ENCODE measurements at places on chromosomes 3 and 15. TPM values are rescaled to one million over a fixed set of nuclear protein-coding genes. Genes with fewer than 3 reads are reported as not detected.

- H3K4me3 ChIP-seq = no peak overlapping the region
- no peak for DNase-seq
- H3K27me3 ChIP-seq = peaks cover 3% of the 10 kb centered on the region
- H3K36me3 ChIP-seq = peaks cover 3% of the 10 kb centered on the region
- peaks cover 14% of the 10 kb centered on the region for H3K4me1 ChIP-seq
Observed at GRCh38 chr3:123658118-123658851, 73.4 kb upstream of the HACD2 start.

Gene PARP15
- 0.29 TPM for total RNA-seq

- H3K4me1 ChIP-seq = no peaks in the 10 kb centered on the region
- H3K4me3 ChIP-seq = no peak overlapping the region
- no peaks in the 10 kb centered on the region for H3K27me3 ChIP-seq
- H3K36me3 ChIP-seq = peaks cover 5% of the 10 kb centered on the region
- no peak overlapping the region for H3K27ac ChIP-seq
Observed at GRCh38 chr3:141625506-141625905, 112.6 kb upstream of the RNF7 start.

- H3K27me3 ChIP-seq = no peaks in the 10 kb centered on the region
- no peaks in the 10 kb centered on the region for H3K4me1 ChIP-seq
- peaks cover 25% of the 10 kb centered on the region for H3K36me3 ChIP-seq
- DNase-seq = no peak
- H3K27ac ChIP-seq = peak overlapping the region; percentile 65
- no peak overlapping the region for H3K4me3 ChIP-seq
Observed at GRCh38 chr3:52670621-52671521, 14.8 kb downstream of the PBRM1 start.

GRCh38 chr3:32449691-32450090 is 53.0 kb downstream of the CMTM6 start:
- no peak overlapping the region for H3K27ac ChIP-seq
- H3K4me3 ChIP-seq = no peak overlapping the region
- no peak for DNase-seq
- no peaks in the 10 kb centered on the region for H3K27me3 ChIP-seq
- peaks cover 22% of the 10 kb centered on the region for H3K4me1 ChIP-seq

Gene IL1RAP
- 8.2 TPM for total RNA-seq

Gene CTXND1
- 2.7 TPM for total RNA-seq

DNA sequence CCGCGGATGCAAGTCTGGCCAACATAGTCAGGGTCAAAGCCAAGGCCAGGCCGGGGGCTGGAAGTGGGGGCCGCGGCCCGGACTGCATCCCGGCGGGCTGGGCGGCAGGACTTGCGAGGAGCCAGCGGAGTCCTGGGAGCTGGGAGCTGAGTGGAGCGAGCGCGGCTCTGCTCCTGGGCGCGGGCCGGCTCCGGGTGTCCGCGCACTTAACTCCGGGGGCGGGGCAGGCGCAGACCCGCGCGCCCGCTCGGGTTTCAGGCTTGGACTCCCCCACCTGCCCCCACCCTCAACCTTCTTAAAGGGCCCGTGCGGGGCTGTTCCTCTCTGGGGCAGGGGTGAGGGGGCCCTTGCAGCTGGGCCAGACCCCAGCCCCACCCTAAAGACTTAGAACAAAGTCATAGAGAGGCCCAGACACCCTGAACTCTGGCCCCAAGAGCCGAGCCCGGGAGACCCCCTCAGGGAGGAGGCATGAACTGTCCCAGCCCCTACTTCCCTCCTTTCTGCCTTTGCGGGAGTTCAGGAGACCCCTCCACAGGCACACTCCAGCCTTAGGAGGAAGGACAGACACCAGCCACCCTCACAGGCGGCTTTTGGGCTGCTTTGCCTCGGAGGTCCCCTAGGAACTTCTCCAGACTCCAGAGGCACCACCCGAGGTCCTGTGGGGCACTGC is at the start of gene CSPG4:
Gene CSPG4 (minus strand): TSS at position 181 of the 670 bp plus-strand sequence. CDS start 93 bp downstream, at position 88.
- H3K27ac ChIP-seq = peak within 1 kb of the TSS; percentile 36
- peak; percentile 80 for DNase-seq
- peaks cover 6% of the 10 kb centered on the region for H3K27me3 ChIP-seq
- H3K4me1 ChIP-seq = peaks cover 4% of the 10 kb centered on the region
- peak within 1 kb of the TSS; percentile 75 for H3K4me3 ChIP-seq
- H3K36me3 ChIP-seq = no peaks in the 10 kb centered on the region

DNA sequence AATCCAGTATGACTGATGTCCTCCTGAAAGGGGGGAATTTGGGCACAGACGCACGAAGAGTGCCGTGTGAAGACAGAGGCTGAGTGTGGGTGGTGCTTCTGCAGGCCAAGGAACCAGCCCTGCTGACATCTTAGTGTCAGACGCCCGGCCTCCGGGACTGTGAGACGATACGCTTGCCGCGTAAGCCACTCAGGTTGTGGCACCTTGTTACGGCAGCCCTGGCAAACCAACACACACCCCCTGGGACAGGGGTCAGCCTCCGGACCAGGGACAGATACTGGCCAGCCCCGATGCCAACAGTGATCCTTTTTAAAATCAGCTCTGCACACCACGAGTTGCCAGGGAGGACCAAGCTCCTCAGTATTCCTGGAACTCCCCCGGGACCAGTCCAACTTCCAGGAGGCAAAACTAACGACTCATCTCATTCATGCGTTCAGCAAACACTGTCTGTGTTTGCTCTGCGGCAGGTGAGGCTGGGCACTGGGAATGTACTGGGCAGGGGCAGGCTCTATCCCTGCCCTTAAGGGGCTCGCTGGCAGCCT is 21.2 kb upstream of the PIGZ start:
- no peak overlapping the region for H3K4me3 ChIP-seq
- H3K27ac ChIP-seq = no peak overlapping the region
- H3K27me3 ChIP-seq = no peaks in the 10 kb centered on the region
- H3K4me1 ChIP-seq = no peaks in the 10 kb centered on the region

DNA sequence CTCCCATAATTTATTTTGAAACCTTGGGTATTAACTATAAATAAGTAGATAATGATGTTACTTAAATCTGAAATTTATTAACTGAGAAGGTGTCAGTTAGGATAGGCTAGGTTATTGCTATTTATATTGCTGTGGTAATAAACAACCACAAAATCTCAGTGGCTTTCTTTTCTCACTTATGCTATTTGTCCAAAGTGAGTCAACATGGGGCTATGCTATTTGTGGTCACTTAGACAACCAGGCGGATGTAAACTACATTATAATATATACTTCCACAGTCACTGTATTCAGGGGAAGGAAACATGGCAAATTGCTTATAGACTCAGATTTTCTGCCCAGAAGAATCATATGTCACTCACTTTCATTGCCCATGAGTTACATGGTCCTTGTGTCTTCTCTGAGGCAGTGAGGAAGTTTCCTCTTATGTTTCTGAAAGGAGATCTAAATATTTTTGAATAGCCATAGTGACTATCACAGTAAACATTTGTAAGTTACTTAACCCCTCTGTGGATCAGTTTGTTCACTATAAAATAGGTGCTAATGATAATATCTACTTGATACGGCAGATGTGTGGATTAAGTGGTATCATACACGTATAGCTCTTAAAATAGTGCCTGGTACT is 19.8 kb downstream of the HMG20A start:
- no peak overlapping the region for H3K4me3 ChIP-seq
- DNase-seq = no peak
- H3K27me3 ChIP-seq = no peaks in the 10 kb centered on the region
- H3K4me1 ChIP-seq = peaks cover 20% of the 10 kb centered on the region

DNA sequence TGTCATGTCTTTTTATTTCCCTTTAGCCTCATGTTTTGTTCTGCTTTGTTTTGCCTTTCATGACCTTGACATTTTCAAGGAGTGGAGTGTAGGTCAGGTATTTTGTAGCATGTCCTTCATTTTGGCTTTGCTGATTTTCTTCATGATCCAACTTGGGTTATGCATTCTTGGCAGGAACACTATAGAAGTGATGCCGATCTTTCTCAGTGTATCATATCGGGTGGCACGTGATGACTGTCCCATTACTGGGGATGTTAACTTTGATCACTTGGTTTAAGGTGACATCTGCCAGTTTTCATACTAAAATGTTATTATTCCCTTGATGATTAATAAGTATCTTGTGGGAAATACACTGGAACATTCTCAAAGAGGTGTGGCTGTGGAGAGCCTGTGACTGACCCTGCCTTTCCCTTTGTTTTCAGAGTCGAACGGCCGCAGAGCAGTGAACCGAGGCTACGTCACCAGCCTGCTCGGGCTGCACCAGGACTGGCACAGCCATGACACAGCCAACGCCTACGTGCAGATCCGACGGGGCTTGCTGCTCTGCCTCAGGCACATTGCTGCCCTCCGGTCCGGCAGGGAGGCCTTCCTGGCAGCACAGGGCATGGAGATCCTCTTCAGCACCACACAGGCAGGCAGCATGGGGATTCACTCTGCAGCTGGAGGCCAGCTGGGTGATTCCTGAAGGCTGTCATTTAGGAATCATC is 167.7 kb downstream of the AGBL1 start:
- H3K36me3 ChIP-seq = no peaks in the 10 kb centered on the region
- DNase-seq = no peak
- H3K4me3 ChIP-seq = no peak overlapping the region
- H3K4me1 ChIP-seq = no peaks in the 10 kb centered on the region
- H3K27ac ChIP-seq = no peak overlapping the region

Gene ANKDD1A
- total RNA-seq = 3.2 TPM

Gene CD96
- not detected for total RNA-seq

DNA sequence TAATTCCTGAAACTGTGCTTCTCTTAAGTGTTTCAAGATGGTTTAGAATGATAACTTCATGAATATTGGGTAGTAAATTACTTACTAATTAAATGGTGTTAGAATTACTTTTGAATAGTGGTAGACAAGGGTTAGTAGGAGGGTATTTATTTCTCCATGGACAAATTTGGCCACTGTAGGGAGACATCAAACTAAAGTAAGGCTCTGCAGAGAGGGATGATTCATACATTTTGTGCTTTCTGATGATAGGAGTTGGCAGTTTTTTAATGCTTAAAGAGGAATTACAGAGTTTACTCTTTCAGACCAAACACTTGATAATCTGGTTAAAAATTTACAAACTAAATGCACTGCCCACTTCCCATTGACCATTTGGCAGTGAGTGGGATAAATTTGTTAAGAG is 127.6 kb downstream of the NAALADL2 start:
- no peak for DNase-seq
- H3K36me3 ChIP-seq = no peaks in the 10 kb centered on the region
- no peaks in the 10 kb centered on the region for H3K27me3 ChIP-seq
- H3K4me3 ChIP-seq = no peak overlapping the region
- H3K27ac ChIP-seq = no peak overlapping the region

Gene GASK1A
- total RNA-seq = 0.36 TPM

GRCh38 chr15:71813723-71814470 is 3.5 kb downstream of the NR2E3 start:
- no peaks in the 10 kb centered on the region for H3K36me3 ChIP-seq
- no peak overlapping the region for H3K4me3 ChIP-seq
- no peaks in the 10 kb centered on the region for H3K27me3 ChIP-seq
- H3K27ac ChIP-seq = peak overlapping the region; percentile 6

Gene LXN
- 17.9 TPM for total RNA-seq

Gene ENTPD3
- 2.7 TPM for total RNA-seq

GRCh38 chr3:147391781-147392624 is 14.3 kb downstream of the ZIC4 start:
- H3K4me1 ChIP-seq = peaks cover 32% of the 10 kb centered on the region
- peak overlapping the region; percentile 89 for H3K4me3 ChIP-seq

GRCh38 chr15:64985366-64986033 is 4.2 kb downstream of the SPG21 start:
- H3K27ac ChIP-seq = peak overlapping the region; percentile 63
- peak overlapping the region; percentile 3 for H3K4me3 ChIP-seq
- no peaks in the 10 kb centered on the region for H3K27me3 ChIP-seq
- no peak for DNase-seq
- H3K36me3 ChIP-seq = peaks cover 11% of the 10 kb centered on the region

- no peak for DNase-seq
- H3K36me3 ChIP-seq = no peaks in the 10 kb centered on the region
- no peaks in the 10 kb centered on the region for H3K27me3 ChIP-seq
- H3K4me1 ChIP-seq = peaks cover 19% of the 10 kb centered on the region
Observed at GRCh38 chr3:197312431-197312830, 14.0 kb upstream of the DLG1 start.

DNA sequence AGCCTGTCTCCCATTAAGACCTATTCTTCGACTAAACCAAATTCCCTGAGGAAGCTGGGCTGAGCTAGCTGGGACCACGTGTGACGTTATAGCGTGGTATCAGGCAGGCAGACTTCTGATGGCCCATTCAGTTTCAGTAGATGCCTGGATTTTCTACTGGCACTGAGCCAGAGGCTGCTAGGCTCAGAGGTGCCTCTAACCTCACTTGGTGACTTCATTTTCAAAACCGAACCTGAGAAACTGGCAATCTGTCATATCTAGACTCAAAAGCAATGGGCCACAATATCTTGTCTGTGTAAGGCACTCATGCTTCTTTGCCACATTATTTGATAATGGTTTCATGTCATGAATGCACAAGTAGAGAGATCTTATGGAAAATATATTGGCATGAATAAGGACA is 352.1 kb upstream of the AZI2 start:
- no peaks in the 10 kb centered on the region for H3K4me1 ChIP-seq
- no peaks in the 10 kb centered on the region for H3K27me3 ChIP-seq
- no peak overlapping the region for H3K27ac ChIP-seq
- no peak for DNase-seq
- H3K4me3 ChIP-seq = no peak overlapping the region

Gene CNTN4
- 29.7 TPM for total RNA-seq

GRCh38 chr15:31437686-31438085 is 111.1 kb downstream of the KLF13 start:
- DNase-seq = no peak
- no peak overlapping the region for H3K27ac ChIP-seq
- no peak overlapping the region for H3K4me3 ChIP-seq
- peaks cover 20% of the 10 kb centered on the region for H3K27me3 ChIP-seq
- H3K4me1 ChIP-seq = peaks cover 10% of the 10 kb centered on the region
- no peaks in the 10 kb centered on the region for H3K36me3 ChIP-seq

- H3K27me3 ChIP-seq = no peaks in the 10 kb centered on the region
- DNase-seq = no peak
- no peak overlapping the region for H3K27ac ChIP-seq
- no peak overlapping the region for H3K4me3 ChIP-seq
- peaks cover 3% of the 10 kb centered on the region for H3K36me3 ChIP-seq
- peaks cover 35% of the 10 kb centered on the region for H3K4me1 ChIP-seq
Observed at GRCh38 chr3:9167222-9167621, 82.2 kb downstream of the SRGAP3 start.

- H3K36me3 ChIP-seq = no peaks in the 10 kb centered on the region
- H3K4me3 ChIP-seq = no peak overlapping the region
- H3K27ac ChIP-seq = no peak overlapping the region
Observed at GRCh38 chr15:100663086-100663914, 60.9 kb downstream of the ASB7 start.

GRCh38 chr3:170024581-170024980 is 13.2 kb upstream of the GPR160 start:
- H3K27ac ChIP-seq = no peak overlapping the region
- H3K36me3 ChIP-seq = no peaks in the 10 kb centered on the region

Gene PLSCR4
- total RNA-seq = 6.0 TPM

DNA sequence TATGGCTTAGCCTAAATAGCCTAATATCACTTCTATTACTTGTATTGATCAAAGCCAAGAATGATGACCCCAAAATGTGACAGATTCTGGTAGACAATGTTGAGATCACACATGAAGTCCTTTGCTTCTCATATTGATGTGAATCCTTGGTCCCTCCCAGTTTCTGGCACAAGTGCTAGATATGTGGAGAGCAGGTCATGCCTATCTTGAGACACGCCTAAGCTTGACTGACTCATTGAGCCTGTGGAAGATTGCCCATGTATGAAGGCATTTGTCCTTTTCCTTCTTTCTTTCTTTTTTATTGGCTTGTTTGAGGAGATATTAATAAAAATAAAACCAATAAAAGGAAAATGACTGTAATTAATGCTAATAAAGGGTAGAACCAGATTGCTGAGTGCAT is 54.0 kb upstream of the TMEM108 start:
- H3K27me3 ChIP-seq = no peaks in the 10 kb centered on the region
- DNase-seq = no peak
- H3K27ac ChIP-seq = no peak overlapping the region
- no peaks in the 10 kb centered on the region for H3K36me3 ChIP-seq
- no peak overlapping the region for H3K4me3 ChIP-seq
- no peaks in the 10 kb centered on the region for H3K4me1 ChIP-seq

Measured in type B pancreatic cell (in vitro differentiated cells).